ENCODE measurements at places on chromosomes 6 and 20.

DNA sequence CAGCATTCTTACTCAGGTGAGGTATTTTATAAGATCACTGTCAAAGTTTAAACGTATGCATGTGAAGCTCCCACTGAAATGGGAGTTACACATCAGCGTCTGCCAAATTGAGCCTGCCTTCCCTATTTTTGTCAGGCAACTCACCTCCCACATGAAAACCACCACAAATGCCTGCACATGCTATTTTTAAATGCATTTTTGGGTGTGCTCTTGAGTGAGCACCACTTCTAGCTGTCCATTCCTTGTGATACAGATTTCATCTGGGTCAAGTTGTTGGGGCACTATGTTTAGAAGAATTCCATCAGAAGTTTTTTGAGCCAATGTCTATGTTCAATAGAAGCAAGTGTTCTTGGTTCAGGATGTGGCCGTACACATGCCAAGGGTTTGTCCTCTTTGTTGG, 71.7 kb upstream of the RIPPLY2 start:
- DNase-seq, result no peak

DNA sequence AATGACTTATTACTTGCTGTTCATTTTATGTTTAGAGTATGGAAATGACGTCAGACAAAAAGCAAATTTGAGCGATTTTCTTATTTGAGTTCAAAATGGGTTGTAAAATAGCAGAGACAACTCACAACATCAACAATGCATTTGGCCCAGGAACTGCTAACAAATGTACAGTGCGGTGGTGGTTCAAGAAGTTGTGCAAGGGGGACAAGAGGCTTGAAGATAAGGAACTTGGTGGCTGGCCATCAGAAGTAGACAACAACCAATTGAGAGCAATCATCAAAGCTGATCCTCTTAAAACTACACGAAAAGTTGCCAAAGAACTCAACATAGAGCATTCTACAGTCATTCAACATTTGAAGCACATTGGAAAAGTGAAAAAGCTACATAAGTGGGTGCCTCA, 43.8 kb downstream of the REV3L start:
- DNase-seq, result no peak

- peak; percentile 33 for DNase-seq
Observed at GRCh38 chr6:138001750-138002349, 105.4 kb downstream of the PERP start.

DNA sequence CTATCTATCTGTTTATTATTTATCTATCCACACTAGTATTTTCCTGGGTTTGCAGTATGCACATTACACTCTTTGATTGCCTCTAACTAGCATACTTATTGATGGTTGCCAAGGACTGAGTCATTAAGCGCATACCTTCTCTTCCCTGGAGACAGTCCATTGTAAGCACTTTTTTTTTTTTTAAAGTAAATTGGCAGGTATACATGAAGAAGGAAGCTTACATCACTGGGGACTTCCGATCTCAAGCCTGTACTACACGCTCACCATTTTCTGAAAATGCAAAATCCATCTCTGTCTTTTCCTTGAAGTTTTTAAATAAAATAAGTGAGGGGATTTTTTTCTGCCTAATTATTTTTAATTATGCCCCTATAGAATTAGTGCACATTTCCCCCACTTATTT, 63.5 kb downstream of the HMGN3 start:
- peak; percentile 38 for DNase-seq

GRCh38 chr20:5041433-5041832, 40.1 kb upstream of the SLC23A2 start:
- DNase-seq, result peak; percentile 83

DNA sequence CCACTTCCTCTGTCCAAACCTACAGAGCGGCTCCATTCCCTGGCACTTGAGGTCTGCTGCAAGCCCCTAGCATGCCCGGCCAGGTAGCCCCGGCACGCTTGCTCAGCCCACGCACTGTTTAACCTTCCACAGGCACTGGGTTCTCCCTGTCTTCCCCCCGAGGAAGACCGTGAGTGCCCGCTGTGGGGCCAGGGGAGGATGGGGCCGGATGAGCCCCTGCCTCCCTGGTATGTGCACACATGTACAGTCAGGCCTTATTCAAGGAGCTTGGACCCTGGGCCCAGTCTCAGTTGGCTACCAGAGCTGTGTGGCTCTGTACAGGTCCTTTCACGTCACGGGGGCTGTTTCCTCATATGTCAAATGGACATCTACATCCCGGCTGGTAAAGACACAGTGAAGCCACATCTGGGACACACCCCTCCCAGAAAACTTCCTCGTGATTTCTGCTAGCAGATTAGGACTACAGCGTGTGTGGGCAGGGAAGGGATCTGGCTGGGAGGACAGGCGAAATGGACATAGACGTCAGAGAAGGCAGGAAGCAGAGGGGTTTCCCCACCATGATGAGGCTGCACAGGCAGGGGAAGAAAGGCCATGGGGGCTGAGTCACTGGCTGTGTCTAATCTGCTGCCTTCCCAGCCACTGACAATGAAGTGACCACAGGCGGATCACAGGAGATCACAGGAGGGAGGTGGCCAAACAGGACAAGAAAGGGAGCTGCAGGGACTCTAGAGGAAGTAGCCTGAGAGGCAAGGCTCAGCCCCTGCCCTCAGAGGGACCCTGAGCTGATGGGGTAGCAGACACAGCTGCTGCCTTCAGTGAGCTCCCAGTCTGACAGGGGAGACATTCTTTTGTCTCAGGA, 62.9 kb downstream of the MRPL14 start:
- peak; percentile 77 for DNase-seq

DNA sequence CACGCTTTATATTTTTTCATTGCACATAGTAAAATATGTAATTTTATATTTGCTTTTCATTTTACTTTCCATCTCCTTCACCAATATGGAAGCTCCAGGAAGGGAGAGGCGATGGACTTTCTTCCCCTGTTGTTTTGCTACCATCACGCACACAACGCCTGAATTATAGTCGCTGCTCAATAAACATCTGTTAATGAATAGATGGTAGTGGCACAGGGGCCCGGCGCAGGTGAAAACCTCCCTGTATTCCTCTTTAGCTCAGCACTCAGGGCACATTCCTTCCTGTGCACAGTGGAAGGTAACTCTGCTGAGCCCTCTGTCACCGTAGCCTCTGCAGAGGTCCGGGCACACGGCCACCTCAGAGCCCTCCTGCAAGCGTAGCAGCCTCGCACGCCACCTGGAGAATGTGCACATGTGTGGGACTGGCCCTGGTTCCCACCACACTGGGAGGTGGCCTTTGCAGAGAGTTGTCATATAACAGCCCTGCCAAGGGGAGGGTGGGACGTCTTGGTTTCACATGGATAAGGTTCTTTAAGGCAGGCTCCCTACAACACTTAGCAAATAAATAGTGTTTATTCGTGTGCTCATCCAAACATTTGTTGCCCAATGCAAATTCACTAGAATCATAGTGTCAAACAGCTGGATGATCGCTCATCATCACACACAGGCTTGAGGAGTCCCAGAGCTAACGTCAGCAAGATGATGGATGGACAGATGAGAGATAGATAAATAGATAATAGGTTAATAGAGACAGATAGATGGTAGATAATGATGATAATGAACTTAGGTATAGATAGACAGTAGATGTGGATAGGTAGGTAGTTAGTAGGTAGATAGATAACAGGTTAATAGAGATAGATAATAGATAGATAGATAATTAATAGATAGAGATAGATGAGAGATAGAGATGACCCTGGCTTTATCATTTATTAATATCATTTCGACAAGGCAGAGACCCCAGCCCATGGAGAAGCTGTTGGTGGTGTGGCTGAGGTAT, 32.3 kb upstream of the AFDN start:
- no peak for DNase-seq

GRCh38 chr20:50398821-50399554, 111.2 kb upstream of the PTPN1 start:
- peak; percentile 53 for DNase-seq

- no peak for DNase-seq
Observed at GRCh38 chr6:104688283-104688969, 171.3 kb downstream of the HACE1 start.

- DNase-seq, result no peak
Observed at GRCh38 chr6:151803743-151804142, 3.7 kb upstream of the ESR1 start.

DNA sequence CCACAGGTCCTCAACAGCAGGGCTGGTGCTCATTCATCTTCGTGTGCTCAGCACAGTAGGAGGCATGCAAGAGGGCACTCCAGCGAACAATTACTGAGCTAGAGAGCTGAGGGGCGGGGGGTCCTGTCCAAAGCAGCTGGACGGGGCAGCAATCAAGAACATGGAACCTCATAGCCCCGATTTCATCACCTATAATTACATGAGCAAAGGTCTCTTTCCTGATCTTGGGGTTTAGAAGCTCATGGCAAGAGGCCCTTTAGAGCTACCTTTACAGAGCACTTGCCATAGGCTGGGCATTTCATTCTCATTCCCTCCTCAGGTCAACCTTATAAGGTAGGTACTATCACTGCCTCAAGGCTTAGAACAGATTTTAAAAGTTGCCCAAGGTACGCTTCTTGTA, 10.4 kb downstream of the MOCS1 start:
- DNase-seq, result no peak

DNA sequence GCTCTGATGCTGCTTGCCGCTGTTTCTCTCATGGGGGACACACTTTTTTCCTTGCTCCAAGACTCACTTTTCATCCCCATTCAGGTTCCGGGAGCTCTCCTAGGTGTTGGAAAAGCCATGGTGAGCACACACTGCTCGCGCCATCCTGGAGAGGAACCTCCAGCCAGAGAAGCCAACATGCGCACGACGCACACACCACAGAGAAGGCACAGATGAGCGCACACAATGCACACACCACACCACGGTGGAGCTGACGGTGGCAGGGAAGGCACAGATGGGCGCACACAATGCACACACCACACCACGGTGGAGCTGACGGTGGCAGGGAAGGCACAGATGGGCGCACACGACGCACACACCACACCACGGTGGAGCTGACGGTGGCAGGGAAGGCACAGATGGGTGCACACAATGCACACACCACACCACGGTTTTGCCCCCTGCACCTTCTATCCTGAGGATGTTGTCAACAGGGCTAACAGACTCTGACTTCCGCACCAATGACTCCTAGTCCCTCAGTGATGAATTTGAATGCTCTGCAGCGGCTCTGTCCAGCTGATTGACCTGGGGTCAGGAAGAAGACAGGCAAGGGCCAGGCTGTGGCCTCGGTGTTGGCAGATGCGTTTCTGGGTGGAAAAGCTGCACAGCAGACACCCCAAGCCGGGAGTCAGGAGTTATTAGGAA, 154.7 kb downstream of the ERMARD start:
- DNase-seq, result no peak

- DNase-seq, result no peak
Observed at GRCh38 chr20:38581013-38581412, at the start of gene ADIG. TSS of gene ADIG (plus strand) at chr20:38581197. CDS start at chr20:38581251, 54 bp downstream.

GRCh38 chr6:28580475-28580874, 54.8 kb downstream of the GPX5 start:
- DNase-seq, result no peak

DNA sequence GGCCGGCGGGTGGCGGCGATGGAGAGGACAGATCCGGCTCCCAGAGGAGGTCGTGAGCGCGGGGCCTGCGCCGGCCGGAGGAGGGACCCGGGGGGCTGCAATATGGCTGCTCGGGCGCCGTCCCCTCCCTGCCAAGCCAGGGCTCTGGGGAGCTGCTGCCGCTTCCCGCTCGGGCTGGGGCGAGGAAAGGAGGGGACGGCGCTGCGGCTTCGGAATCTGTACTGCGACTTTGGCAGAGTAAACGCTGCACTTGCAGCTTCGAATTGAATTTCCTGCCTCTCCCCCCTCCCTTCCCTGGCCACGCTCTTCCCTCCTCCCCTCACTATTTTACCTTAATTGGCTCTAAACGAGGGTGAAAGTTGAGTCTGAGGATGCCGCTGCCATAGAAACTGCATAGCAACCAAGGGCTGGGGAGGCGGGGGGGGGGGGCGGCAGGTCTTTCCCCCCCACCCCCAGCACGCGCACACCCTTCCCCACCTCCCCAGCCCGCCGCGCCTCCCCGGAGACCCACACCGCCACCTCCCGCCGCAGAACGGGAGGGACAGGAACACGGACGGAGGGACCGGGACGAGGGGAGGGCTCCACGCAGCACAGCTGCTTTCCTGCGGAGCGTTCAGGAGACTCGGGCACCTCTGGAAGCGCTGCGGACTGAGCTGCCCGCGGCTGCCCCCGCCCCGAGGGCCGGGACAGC, 93.9 kb downstream of the RNASET2 start:
- DNase-seq, result no peak

DNA sequence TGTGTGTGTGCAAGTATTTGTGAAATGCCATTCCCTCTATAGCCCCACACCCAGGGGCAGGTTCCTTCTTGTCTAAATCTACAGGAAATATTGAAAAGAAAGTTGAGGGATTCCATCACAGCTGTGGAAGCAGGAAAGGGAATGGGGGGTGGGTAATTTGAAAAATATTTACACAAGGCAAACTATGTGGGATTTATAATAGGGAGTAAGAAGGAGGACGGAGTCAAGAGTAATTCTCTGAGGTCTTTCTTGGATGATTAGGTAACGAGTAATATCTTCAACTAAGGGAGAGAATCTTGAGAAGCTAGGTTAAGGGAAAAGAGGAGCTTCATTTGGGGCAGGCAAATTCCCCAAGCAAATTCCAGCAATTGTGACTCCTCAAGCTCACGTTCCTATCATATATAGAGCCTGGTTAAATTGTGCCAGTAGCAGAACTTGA, 113.5 kb upstream of the SGK1 start:
- DNase-seq, result no peak

DNA sequence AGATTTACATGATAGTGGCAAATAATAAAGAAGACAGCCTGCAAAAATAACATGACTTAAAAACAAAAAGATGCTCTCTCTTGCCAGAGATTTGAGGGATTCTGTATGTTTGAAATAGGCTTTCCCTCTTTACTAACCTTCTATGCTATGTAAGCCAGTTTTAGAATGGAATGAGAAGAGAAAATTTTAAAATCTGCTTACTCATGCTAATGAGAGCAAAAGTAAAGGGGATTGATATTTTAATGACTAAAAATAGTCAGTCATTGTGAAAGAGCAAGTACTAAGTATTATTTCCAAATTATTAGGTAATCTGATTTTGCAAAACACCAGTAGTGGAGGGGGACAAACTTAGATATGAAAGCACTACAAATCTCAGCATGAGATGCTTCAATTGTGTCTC, 563.3 kb upstream of the ADGRB3 start:
- peak; percentile 18 for DNase-seq

GRCh38 chr6:119256978-119257462, 92.5 kb downstream of the MAN1A1 start:
- no peak for DNase-seq

- DNase-seq, result no peak
Observed at GRCh38 chr6:3336066-3336786, 77.5 kb downstream of the PSMG4 start.

DNA sequence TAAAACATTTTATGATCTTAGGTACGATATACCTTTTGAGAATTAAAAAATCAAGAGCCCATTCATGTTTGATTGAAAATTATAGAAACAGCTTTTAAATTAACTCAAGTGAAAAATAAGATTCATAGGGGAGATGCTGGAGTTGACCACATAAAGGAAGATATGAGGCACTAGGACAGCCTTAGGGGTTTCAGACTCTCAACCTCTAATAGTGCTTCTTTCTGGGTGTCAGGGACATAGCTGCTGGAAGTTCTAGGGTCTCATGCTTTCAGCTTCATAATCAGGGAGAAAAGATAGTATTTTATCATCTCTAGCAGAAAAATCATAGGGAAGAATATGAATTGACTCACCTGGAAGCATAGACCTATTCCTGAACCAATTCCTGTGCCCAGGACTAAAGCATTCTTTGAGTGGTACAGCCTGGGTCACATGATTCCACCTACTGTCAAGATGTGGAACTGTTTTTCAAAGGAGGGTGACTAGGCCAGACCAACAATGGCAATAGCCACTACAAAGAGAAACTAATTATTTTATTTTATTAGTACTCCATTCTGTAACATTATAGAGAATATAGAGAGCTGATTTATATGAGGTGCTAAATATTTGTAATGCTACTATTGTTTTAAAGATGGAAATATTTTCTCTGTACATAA, 27.8 kb upstream of the CENPW start:
- no peak for DNase-seq

All from fibroblast of gingiva (primary cell).